ENCODE measurements at places on chromosomes 6 and 20.

GRCh38 chr6:548517-548916 is 108.4 kb downstream of the HUS1B start:
- peak; percentile 32 for DNase-seq

DNA sequence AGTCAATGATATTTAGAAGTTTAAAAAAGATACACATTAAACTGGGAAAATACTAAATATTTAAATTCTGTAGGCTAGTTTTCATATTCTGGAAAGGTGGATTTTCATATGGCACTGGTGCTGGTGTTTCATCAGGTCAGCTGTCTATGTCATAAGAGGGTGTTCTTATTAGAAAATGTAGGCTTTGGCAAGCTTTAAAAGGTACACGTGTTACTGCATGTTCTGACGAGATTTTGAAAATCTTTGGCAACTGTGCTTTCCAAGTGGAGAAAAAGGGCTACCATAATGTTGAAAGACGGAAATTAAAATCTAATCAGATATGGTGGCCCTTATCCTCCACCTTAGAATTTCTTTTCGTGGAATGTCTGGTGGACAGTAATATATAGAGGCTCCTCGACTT is 30.0 kb downstream of the SLC22A3 start:
- no peak for DNase-seq

DNA sequence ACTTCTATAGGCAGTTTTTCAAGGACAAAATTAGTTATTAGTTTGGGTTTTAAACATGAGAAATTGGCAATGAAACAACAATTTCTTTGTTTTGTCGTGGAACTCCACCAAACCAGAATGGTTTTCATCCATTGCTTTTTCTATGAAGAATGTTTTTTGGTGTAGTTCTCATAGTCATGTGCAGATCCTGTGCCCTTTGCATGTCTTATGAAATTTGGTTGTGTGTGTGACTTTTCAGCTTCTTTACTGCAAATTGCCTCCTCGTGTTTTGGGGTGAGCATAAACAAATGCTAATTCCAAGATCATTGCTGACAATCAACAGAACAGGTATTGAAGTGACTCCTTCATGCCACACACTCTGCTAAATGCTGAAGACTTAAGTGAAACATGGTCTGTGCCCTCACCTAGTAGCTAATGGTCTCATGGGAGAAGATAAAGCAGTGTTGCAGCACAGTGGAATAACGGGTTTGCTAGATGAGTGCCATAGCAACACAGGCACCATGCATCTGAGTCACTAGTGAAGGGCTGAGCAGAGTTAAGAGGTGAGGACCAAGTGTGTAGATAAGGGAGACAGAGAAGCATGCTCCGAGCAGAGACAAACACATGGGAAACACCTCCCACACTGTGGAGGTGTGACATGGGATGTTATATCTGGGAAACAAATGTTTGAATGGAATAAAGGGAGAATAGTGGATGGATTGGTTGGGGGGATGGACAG is 120.0 kb downstream of the SLC16A10 start:
- DNase-seq = no peak

DNA sequence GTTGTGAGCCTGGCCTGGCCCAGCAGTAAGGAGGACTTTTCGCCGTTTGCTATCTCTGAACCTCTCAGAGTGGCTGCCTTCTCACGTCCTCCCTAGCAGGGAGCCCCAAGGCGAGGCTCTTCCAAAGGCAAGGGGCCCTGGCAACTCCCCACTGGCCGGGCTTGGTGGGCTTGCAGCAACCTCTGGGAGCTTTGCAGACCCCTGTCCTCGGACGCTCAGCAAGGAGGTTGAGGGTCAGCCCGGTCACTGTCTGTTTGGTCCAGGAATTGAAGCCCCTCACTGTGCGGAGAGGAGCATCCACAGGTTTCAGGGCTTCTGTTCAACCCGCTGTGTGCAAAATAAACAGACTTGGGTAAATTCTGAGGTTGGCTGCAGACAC is 28.2 kb upstream of the TBXT start:
- no peak for DNase-seq

- DNase-seq = no peak
Observed at GRCh38 chr6:169850154-169850553, 98.7 kb downstream of the ERMARD start.

DNA sequence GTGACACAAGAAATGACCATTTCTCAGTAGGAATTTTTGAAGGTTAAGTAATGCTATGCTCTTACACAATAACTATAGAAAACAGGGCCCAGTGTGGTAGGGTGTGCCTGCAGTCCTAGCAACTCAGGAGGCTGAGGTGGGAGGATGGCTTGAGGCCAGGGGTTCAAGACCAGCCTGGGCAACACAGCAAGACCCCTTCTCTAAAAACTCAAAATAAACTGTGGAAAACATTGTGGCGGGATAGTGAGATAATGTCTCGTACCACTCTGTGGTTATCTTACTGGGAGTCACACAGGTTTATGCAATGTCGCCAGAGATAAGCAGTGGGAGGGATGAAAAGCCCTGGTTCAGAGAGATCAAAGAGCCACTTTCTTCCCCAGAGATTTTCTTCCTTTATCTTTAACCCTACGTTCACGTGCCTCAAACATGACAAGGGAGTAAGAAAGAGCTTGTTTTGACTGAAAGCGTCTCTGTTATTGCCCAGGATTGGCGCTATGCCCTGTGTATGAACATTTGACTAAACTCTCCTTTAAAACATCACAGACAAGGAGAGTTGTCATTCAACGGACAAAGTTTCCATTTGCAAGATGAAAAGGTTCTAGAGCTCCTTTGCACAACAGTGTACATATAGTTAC is 13.9 kb downstream of the GCM1 start:
- no peak for DNase-seq

GRCh38 chr6:90220273-90220672 is 76.4 kb downstream of the BACH2 start:
- DNase-seq = no peak

GRCh38 chr20:830011-830521 is 3.4 kb upstream of the FAM110A start:
- no peak for DNase-seq

DNA sequence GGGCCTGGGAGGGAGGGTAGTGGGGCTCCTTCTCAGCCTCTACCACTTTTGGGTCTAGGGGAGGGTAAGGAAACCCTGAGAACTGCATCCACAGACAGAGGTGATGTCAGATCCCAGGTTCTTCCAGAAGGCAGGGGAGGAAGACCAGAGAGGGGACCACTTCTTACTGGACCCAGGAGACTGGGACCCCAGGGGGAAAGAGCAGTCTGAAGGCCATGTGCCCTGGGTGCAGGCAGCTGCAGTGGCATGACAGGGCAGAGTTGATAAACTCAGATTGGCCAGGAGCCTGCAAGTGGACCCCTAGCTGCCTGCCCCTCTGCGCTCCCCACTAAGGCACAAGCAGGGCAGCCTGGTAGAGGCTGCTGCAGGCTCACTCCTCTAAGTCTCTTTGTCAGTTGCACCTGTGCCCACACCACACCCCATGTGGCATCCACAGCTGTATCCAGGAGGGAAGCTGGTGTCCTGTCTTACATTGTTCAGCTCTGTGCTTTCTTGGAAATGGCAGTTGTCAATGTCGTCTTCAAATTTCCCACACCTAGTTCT is 2.7 kb downstream of the CST9L start:
- no peak for DNase-seq

DNA sequence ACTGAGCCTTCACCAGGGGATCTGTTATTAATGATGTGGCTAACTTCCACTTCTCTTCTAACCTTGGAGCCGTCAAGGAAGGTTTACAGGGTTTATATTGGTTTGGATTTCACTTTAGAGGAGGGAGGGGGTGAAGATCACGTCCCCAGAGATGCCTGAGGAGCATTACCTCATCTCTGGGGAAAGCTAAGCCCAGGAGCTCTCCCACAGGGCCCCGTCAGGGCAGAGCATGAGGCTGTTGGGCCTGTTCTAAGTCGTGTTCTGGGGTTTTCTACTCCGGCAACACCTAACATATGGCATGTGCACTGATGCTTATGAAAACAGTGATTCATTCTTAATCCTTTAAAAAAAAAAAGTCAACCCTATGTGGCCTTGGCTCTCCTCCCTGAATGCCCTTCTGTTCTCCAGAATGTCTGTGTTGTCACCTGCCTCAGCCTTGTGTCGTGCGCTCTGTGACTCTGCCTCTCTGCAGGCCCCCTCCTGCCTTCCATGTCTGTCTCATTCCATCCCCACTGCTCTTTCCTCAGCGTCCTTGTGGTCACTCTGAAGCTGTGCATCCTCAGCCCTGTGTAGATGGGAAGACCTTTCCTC is 97.4 kb upstream of the JARID2 start:
- DNase-seq = no peak

GRCh38 chr6:82954356-82954755 is 111.3 kb downstream of the UBE3D start:
- no peak for DNase-seq

DNA sequence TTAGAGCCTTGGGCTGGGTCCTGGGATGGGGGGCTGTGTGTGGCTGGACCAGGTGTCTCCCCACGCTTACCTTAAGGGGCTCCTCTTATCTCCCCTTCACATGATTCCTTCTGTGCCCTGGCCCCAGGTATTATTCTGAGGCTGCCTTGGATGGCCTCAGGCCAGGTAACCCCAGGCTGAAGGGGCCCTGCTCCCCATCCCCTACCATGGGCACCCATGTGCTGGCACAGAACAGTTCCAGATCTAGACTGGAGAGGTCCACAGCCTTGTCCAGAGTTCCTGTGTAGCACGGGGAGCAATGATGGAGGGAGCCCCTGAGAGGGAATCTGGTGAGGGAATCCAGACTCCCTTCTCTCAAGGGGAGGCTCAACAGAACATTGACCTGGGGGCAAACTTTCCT is 32.1 kb downstream of the MOCS1 start:
- DNase-seq = no peak

DNA sequence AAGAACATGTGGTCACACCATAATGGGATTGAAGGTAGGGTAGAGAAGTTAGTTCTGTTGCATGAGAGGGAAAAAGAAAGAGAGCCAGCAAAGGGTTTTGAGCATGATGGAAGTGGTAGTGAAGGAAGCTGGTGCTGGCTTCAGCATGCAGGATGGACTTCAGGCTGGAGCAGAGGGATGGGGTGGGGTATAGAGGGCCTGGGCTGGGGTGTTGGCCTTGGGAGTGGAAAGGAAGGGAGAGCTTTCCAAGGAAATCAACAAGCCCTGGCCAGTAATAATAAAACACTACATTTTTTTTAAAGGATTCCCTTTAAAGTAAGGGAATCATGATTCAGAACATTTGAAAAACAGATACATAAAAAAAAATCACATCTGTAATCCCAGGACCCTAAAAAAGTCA is 61.2 kb downstream of the LAMA4 start:
- no peak for DNase-seq

- DNase-seq = no peak
Observed at GRCh38 chr6:5674721-5675120, 332.0 kb downstream of the NRN1 start.

DNA sequence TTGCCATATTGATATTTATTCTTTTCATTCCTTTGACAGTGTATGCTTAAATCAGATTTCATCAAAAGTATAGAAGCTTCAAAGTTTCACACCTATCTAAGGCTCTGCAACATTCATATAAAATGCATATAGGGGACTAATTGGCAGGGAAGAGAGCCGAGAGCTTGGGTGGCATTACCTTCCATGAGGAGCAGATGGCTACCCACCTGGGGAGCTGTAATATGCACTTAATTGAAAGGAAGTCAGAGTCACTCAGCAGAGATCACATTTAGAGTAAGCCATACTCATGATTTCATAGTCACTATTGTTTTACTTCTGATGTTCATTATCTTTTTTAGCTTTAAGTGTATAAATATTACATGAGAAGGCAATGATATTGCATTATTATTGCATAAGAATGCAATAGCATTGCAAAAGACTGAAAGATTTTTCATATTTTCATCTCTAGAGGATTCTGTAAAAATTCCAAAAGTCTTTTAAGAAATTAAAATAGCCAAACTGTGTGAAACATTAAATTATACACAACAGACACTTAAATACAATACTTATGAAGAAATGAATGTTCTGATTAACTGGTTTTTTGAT is 1305.2 kb downstream of the EPHA7 start:
- no peak for DNase-seq

- DNase-seq = no peak
Observed at GRCh38 chr20:62979876-62980373, 26.8 kb downstream of the BHLHE23 start.

GRCh38 chr6:93176070-93176469 is 243.3 kb downstream of the EPHA7 start:
- no peak for DNase-seq

GRCh38 chr20:58976061-58976730 is 4.9 kb upstream of the NELFCD start:
- DNase-seq = no peak

- no peak for DNase-seq
Observed at GRCh38 chr6:111683157-111683556, 77.5 kb upstream of the TRAF3IP2 start.

DNA sequence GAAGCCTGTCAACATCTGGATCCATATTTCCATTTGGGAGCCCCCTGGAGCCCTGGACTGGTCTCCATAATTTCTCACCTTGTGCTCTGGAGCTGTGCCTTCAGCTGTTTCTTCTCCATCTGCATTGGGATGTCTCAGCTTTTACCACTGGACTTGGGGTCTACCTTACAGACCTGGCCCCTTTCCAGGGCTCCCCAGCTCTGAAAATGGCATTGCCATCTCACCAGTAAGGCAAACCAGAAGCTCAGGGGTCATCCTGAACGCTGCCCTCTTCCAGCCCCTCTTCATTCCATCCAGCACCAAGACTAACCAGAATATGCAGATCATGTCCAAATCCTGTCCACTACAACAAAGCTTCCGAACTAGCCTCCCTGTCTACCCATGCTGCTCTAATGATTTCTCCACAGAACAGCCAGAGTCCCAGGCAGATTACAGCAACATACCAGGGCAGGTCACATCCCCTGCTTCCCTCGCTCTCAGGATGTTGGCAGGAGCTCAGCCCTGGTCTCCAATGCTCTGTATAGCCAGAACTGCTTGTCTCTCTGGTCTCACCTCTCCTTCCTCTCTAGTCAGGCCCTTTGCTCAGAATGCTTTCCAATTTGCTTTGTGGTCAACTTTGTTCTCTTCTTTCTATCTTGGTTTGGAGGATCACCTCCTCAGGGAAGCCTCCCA is 17.7 kb upstream of the NNAT start:
- DNase-seq = no peak

- DNase-seq = no peak
Observed at GRCh38 chr6:135193221-135193620, 12.1 kb downstream of the MYB start.

- no peak for DNase-seq
Observed at GRCh38 chr6:15121443-15121842, 124.4 kb upstream of the JARID2 start.

DNA sequence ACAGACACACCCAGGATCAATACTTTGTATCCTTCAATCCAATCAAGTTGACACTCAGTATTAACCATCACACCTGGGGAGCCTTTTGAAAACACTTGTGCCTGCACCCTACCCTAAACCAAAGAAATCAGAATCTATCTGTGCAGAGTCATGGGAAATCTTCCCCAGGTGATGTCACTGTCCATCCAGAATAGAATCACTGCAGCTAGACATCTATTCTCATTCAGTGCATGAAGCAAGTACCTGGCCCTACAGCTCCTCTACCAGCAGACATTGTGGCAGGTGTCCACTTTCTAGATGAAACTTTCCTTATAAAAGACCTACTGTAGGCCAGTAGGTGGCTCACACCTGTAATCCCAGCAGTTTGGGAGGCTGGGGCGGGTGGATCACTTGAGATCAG is 262.4 kb upstream of the MARCKS start:
- no peak for DNase-seq

Data from stimulated activated naive CD8-positive, alpha-beta T cell treated with anti-CD3 and anti-CD28 coated beads, Interleukin-15, Interleukin-2, amounts not matched to agents 100 U/mL and 50 U/mL, for 24 hours (primary cell).